ENCODE measurements at places on chromosomes 16 and 17. TPM values are rescaled to one million over a fixed set of nuclear protein-coding genes. Genes with fewer than 3 reads are reported as not detected.

RNF227 gene
- total RNA-seq: 5.0 TPM

GRCh38 chr17:8921147-8921546, 44.4 kb downstream of the PIK3R5 start:
- no peak for DNase-seq

GPRC5C gene
- total RNA-seq: 0.89 TPM

DPEP3 gene
- not detected for total RNA-seq

DNA sequence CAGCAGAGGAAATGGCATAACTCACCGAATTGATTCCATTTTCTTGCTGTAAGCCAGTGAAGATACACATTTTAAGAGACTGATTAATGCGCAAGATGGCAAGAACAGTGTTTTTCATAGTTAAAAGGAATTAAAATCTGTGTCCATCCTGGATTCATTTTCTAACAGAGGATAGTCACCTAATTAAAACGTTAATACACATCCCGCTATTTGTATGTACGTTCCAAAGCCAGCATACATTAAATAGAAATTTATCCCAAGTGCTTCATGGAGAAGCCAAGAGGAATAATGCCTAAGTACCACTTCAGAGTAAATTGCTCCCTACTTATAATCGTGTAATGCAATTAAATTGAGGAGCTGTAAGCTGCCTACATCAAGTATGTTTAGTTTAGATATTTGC, 49.9 kb downstream of the RBFOX1 start:
- no peak for DNase-seq

GRCh38 chr17:44907729-44908470, 7.4 kb downstream of the GFAP start:
- DNase-seq: no peak

- no peak for DNase-seq
Measured at GRCh38 chr16:81547194-81547938, 102.8 kb downstream of the CMIP start.

GRCh38 chr17:56502120-56502654, 91.3 kb upstream of the NOG start:
- DNase-seq: no peak

DHRS7C gene
- total RNA-seq: not detected

GRCh38 chr16:140175-140857, 1.8 kb upstream of the NPRL3 start:
- no peak for DNase-seq

KRTAP4-9 gene
- total RNA-seq: not detected

DNA sequence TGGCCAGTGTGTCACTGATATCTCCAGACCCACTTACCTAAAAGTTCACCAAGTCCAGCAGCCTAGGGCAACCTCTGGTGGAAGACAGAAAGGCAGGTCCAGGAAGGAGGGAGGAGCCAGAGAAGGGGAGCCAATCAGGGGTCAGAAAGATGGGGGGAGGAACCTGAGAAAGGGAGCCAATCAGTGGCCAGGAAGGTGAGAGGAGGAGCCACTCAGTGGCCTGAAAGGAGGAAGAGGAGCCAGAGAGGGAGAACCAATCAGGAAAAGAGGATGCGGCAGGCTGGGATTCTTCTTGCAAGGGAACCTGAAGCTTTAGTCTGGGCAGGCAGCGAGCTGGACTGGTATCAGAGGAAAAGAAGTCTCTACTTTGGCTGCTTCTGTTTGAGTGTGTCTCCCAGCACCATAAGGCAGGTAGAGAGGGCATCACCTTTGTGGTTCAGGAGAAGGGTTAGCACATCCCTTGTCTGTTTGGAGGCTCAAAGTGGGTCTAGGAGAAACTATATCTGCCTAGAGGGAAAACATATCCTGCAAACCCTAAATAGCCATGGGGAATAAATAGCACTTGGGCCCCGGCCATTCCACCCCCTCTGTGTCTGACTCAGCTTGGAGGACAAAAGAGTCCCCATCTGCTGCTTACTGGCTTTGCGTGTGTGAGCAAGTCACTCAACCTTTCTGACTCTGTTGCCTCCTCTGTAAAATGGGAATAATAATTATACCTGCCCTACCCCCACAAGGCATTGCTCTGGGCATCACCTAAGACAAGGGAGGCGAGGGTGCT, 43.4 kb upstream of the CRHR1 start:
- peak; percentile 18 for DNase-seq

KRT34 gene
- total RNA-seq: not detected

GRCh38 chr16:10069374-10069773, 112.9 kb downstream of the GRIN2A start:
- DNase-seq: no peak

KCTD11 gene
- total RNA-seq: 8.0 TPM

GRCh38 chr17:81066072-81066471, 31.1 kb downstream of the BAIAP2 start:
- DNase-seq: no peak

DNA sequence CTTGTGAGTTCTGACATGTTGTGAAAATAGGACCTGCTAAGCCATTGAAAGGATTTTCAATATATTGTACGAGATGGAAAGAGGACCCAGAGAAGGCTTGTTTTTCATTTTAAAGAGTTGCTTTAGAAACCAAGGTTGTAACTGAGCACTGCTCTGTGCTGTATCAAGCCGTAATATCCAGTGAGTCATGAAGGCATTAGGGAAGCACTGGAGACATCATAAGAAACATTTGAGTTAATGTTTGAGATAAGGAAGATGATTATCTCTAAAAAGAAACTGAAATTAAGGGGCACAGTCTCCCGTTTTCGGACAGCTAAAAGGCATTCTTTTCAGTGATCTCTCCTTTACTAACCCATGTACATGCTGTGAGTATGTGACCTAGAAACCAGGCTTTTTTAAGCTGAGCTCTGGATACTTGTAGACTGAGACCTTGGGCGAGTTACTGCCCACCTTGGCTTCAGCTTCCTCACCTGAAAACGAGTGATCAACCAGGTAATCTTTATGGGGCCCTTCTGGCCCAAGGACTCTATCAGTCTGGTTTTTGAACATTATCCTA, 149.2 kb upstream of the TBX2 start:
- DNase-seq: no peak

- peak; percentile 83 for DNase-seq
Measured at GRCh38 chr17:35312790-35313711, 60.4 kb downstream of the SLFN11 start.
